Stimulated activated CD8-positive, alpha-beta memory T cell treated with anti-CD3 and anti-CD28 coated beads, Interleukin-4, amount 100 ng/mL, for 24 hours (primary cell): ENCODE measurements at places on chromosomes 6 and 20.

DNA sequence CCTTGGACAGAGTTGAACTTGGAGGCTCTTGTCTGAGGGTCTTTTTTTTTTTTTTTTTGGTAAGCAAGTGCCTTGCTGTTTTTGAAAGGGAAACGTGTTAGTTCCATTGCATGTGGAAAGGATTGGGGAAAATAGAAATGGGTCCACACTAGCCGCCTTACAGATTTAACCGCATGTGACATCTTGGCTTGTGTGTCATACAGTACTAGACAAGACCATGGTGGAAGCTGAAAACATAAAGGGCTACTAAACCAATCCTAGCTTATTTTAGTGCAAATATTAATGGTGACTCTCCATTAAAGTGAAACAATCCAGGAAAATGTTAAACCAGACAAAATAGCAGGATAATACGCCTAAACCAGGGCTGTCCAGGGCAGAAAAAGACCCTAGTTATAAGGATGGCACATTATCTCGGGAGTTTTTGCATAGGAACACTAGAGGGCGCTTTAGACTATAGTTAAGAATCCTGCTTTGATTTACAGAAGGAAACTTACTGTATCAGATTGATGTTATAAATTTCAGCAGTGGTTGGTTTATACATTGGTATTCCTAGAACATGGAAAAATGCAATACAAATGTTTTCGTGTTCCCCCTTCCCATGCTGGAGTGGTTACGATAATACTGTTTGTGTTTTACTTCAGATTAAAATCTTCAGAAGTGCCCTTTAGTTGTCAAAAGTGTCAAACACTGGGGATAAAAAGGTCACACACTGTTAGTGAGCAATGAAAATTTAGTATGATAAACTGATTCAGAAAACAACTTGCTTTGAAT is 59.8 kb upstream of the DEK start:
- DNase-seq = no peak

GRCh38 chr6:81933608-81934051 is 181.1 kb upstream of the TENT5A start:
- DNase-seq = no peak

DNA sequence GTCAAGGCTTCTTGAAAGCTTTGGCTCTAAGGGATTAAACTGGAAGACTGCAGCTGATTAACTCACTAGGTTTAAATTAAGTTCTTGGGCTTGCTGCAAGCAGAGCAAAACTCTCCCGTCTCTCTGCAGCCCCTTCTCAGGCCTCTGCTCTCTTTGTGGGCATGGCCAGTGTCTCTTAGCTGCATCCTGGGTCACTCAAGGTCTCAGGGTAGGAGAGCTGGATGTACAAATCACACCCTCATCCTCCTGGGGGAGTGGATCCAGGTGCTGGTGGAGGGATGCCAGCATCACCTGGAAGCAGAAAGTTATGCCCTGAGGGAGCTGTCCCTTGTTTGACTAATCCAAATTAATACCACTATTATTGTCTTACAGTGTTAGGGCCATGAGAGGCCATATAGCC is 35.8 kb downstream of the GCM1 start:
- no peak for DNase-seq

DNA sequence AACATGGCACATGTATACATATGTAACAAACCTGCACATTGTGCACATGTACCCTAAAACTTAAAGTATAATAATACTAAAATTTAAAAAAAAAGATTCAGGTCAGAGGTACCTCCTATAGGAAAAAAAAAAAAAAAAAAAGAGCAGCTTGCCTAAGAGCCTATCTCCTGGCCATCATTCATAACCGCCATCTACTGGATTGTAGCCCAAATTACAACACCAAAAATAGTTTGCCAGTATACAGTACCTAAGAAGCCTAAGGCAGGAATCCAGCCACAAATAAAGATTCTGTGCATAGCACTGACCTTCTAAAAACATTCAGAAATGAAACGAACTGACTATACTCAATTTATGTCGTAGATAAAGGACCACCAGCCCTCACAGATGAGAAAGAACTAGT is 438.4 kb upstream of the ADGRB3 start:
- DNase-seq = no peak

- no peak for DNase-seq
Observed at GRCh38 chr20:24842918-24843715, 106.0 kb upstream of the CST7 start.

GRCh38 chr20:62595491-62595890 is 46.8 kb upstream of the SLCO4A1 start:
- no peak for DNase-seq

GRCh38 chr20:46078954-46079353 is 10.8 kb downstream of the NCOA5 start:
- no peak for DNase-seq

DNA sequence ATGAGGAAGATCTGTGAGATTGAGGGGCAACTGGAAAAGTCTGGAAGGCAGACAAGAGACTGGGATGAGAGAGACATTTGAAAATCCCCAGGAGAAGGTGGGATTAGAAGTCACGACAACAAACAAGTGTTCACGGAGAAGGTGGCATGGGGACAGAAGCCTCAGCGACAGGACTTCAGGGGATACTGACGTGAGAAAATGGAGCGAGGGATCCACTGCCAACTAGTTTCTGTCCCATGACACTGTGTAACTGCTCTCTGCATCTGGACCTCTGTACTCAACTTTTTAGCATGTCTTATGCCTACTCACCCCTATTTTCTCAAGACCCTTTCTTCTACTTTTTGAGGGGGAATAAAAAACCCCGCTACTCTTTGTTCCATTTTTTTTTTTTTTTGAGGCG is 18.3 kb upstream of the ZBTB2 start:
- DNase-seq = no peak

DNA sequence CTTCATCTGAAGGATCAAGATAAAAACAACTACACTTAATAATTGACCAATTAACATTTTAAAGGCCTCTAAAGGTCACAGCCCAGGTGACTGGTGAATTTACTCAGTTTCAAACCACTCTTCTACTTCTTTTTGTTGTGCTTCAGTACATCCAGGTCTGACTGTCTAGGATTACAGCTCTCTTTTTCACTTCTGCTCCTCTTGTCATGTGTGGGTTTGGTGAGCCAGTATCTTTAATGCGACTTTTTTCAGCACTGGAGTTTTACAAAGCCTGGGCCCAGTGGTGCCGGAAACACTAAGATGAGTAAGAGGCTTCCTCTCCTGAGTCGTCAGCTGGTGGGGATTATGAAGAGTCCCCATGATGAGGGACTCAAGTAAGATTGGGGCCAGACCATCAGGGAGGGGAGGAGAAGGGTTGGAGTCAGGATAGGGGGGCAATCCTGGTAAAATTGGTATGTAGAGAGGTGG is 27.0 kb downstream of the HECA start:
- DNase-seq = no peak

GRCh38 chr6:264626-265025 is 27.7 kb upstream of the DUSP22 start:
- no peak for DNase-seq

DNA sequence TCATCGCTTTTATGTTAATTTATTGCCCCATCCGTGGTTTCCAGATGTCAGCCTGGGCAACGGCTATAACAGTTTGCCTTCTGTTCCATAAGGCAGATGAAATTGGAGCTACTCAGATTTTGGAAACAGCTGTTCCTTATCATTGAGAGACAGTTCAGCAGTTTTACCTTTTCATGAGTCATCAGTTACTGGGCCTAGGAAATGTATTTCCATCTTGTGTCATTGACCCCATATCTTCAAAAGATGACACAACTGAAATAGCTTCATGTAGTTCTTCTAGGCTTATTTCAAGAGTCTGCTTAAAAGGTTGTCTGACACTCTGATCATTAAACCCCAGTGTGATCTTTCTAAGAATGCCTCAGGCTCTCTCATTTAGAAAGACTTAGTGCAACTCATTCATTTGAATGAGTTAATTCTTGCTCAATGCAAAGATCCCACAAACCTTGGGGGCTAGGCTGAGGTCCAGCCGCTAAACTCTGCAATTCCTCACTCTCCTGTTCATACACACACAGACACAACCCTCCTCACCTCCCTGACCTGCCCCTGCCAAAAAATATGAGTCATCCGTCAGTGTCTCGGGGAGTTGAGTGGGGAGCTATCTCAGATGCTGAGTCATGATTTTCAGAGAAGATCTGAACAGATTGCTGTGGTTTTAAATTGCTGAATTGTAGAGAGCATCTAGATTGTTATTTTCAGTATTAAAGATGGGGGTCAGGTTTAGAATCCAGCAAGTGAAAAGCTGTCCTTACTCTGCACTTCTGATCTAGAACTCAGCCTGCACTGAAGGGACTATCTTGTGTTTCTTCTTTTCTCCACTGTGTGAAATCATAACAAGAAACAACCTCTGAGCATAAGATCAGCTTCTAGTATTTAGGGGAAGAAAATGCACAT is 61.8 kb downstream of the RPP40 start:
- peak; percentile 28 for DNase-seq

DNA sequence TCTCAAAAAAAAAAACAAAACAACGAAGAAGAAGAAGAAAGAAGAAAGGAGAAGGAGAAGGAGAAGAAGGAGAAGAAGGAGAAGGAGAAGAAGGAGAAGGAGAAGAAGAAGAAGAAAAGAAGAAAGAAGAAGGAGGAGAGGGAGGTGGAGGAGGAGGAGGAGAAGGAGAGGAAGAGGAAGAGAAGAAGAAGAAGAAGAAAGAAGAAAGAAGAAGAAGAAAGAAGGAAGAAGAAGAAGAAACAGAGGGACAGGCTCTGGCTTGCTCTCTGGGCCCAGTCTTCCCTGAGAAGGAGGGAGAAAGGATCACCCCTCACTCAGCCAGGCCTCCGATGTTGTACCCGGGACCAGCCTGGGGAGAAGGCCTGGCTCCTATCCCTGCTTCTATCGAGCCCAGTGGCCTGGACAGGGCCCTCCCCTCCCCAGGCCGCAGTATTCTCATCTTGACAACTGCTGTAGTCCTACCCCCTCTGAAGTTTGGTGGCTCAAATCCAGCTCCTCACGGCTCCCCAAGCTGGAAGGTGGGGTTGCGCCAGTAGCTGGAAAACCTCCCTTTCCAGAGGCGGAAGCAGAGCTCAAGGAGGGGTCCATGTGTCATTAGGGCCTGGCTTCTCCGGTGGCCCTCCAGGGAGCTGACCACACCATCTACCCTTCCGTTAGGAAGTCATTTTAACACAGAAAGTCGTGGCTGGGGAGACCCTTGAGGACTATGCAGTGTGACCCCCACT is 18.9 kb downstream of the C6orf132 start:
- DNase-seq = no peak

DNA sequence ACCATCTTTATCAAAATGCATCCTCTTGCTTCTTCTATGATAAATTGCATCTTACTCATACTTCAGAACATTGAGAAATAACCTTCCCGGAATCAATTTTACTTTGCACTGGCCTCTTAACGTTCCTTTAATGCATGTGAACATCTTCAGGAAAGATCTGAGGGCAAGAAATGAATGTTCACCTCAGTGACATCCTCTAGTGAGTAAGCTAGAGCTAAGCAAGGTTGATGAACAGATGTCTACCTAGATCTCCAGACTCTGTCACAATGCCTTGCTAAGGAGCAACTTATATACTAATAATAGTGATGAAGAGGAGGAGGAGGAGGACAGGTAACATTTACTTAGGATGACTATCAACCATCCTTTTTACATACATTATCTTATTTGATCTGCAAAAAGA is 16.8 kb upstream of the HINT3 start:
- no peak for DNase-seq

DNA sequence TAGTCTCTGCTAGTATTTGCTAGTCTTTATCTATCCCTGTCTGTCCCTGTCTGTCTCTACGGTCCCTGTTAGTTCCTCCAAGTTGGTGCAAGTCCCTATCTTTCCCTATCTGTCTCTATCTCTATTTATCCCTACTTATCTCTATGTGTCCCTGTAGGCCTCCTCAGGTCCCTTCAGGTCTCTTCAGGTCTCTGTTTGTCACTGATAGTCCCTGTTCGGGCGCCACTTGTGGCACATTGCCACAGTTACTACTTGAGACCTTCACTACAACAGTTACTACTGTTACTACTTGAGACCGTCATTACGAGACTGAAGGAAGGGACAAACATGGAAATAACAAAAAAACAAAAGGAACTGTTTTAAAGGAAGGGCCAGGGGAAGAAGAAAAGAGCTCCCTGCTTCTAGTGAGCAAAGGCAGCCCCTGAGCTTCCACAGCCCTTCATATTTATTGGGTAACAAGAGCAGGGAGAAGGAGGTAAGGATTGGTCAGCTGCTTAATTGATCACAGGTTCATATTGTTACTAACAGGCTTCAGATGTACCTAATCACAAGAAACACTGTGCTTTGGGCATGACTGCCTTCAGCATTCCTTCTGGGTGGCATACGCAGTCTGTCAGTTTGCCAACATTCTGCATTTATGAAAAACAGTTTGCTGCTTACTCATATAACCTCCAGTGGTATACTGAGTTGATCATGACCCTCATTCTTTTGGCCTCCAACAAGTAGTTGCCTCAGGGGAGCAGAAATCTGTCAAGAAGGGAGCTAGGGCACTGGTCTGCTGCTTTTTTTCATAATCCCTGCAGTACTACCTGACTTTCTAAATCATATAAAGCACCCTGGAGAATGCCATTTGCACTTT is 8.4 kb downstream of the EPB41L2 start:
- no peak for DNase-seq

- DNase-seq = no peak
Observed at GRCh38 chr6:66499851-66500250, 792.8 kb upstream of the EYS start.
